ENCODE measurements at places on chromosomes 4 and X. TPM values are rescaled to one million over a fixed set of nuclear protein-coding genes. Genes with fewer than 3 reads are reported as not detected.

Gene APBB2
- total RNA-seq = 83.2 TPM

Gene GDI1
- 119 TPM for total RNA-seq

Gene TSPAN6
- 205 TPM for total RNA-seq

Gene ENAM
- not detected for total RNA-seq

Gene NHSL2
- 4.0 TPM for total RNA-seq

Gene TBC1D1
- 208 TPM for total RNA-seq

Gene USP17L19
- total RNA-seq = not detected

Gene SLC34A2
- total RNA-seq = 0.12 TPM

Gene NAP1L2
- 22.6 TPM for total RNA-seq

Gene KIF4A
- total RNA-seq = 77.6 TPM

Gene ENPP6
- total RNA-seq = not detected

Gene VCX
- total RNA-seq = not detected

Gene OCRL
- 25.3 TPM for total RNA-seq

Gene COQ2
- total RNA-seq = 32.7 TPM

Gene GSTCD
- 65.3 TPM for total RNA-seq

Gene F8A2
- not detected for total RNA-seq

Gene AVPR2
- not detected for total RNA-seq

Gene PABPC1L2A
- not detected for total RNA-seq

Gene FAM133A
- 2.2 TPM for total RNA-seq

Gene SYNPO2
- 0.09 TPM for total RNA-seq

Gene FAM47C
- total RNA-seq = not detected

Gene AWAT1
- not detected for total RNA-seq

Gene MAGEA2
- not detected for total RNA-seq

Gene SLC26A1
- not detected for total RNA-seq

Gene STPG2
- total RNA-seq = 0.06 TPM

Gene RS1
- total RNA-seq = not detected

Gene PAGE4
- total RNA-seq = not detected

Gene KLHL4
- 0.22 TPM for total RNA-seq
